ENCODE measurements at places on chromosomes 11 and 22.
A peak's percentile ranks its signal among the peaks of the same experiment; 100 is the strongest.

GRCh38 chr11:33013755-33014154 lies 1.9 kb upstream of the DEPDC7 start:
- no peak for DNase-seq

DNA sequence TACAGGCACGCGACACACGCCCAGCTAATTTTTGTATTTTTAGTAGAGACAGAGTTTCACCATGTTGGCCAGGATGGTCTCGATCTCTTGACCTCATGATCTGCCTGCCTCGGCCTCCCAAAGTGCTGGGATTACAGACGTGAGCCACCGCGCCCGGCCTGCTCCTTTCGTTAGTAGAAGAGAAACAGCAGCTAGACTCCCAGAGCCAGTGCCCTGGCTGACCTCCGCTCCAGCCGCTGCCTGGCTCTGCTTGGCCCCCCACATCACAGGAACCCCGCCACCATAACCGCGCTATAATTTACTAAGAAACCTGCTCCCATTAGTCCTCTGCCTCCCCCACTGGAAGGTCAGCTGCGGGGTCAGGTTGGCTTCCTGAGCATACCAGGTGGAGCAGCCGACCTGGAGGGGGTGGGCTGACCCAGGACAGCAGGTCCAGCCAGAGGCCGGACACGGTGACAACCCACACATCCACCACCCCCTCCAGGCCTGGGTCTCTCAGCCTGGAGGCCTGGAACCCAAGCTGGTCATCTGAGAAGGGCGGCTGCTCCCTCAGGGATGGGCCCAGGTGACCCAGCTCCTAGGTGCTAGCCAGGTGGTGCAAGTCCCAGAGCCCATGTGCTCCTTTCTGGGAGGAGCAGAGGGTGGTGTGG lies 7.5 kb upstream of the POLDIP3 start:
- DNase-seq: no peak

DNA sequence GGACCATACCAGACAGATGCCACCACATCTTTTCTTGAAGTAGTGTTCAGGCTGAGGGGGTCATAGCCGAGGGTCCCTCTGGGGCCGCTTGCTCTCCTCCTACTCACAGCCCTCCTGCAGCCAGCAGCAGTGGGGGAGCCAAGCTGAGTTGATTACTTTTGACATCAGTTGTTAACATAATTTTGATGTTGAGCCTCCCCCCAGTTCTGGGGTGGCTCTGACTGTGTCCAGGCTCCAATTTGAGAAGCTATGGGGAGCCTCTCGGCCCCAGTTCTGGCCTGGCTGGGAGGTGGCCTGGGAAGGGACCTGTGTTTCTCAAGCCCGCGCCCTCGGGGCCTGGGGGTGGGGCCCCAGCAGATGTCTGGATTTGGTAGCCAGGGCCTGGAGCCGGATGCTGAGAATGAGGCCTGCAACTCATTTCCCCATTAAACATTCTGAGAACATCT lies 47.9 kb downstream of the KCNQ1OT1 start:
- no peak for DNase-seq

GRCh38 chr11:86596861-86597586 lies 75.4 kb downstream of the ME3 start:
- DNase-seq: no peak

GRCh38 chr11:36146437-36146836 lies 142.8 kb downstream of the COMMD9 start:
- no peak for DNase-seq

DNA sequence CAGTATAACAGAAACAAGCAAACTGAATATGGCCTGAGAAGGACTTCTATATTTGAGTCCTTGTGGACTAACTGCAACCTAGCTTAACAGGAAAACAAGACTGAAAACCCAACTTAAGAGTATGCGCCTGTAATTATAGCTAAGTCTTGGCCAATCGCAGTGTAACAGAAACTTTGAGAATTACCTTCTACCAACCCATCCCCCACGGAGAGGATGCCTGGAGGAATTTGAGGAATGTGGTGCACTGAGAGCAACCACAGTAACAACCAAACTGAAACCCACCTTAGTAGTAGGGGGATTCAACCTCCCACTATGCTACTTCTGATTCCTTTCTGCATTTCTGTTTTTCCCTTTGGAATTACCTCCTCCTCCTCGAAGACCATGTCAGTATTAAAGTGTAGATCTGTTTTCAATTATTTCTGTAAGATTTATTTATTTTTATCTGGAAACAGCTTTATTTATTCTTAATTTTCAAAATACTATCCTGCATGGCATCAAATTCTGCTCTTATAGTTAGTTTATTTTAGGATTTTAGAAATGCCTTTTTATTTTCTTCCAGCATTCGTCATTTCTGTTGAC lies 393.6 kb downstream of the KCNA4 start:
- DNase-seq: no peak

GRCh38 chr22:42595434-42595833 lies 19.2 kb downstream of the POLDIP3 start:
- DNase-seq: no peak

DNA sequence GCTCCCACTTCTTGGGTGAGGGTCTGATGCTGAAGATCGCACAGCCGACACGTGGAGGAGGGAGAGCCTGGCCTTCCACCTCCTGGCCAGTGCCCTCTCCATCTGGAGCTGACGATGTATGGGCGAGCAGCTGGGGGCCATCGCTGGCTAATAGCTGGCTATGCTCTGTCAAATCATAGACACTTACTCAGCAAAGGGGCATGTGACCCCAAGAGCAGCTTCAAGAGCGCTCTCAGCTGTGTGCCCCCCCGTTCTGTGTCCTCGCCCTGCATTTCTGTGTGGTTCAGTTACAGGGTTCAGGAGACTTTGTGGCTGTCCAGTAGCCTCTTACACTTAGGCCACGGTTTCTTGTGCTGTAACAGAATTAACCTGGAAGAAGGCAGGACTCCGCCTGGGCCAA lies 26.4 kb downstream of the FBLN1 start:
- DNase-seq: no peak

DNA sequence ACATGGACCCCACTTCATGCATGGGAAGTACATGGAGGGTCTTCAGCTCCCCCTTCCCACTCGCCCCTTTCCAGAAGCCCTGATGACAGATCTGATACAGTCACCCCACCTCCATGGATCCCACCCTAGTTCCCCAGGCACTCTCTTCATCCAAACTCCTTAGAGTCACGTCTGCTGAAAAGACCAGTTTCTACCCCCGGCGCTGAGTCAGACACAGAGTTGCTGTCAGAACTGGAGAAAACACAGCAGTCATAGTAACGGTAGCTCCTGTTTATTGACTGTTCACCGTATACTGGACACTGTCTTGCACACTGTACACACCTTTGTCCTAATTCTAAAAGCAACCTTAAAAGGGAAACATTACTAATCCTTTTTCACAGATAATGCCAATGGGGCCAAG lies 29.1 kb downstream of the DRD2 start:
- DNase-seq: no peak

- no peak for DNase-seq
Observed at GRCh38 chr11:75576499-75576918, 14.5 kb downstream of the SERPINH1 start.

GRCh38 chr11:45305874-45306623 lies 19.9 kb upstream of the SYT13 start:
- no peak for DNase-seq

DNA sequence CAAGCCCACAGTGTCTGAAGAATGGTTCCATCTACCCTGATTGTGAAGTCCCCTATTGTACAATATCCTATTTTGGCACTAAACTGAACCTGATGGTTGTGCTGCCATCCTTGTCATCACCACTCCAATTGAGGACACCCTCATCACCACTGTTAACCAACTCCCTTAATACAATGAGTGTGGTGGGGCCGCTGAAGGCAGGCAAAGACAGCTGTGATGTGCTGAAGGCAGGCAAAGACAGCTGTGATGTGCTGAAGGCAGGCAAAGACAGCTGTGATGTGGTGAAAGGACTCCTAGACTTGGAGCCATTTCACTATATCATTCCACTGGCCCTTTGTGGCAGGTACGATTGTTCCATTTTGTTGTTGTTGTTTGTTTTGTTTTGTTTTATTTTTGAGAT lies 481.6 kb downstream of the SOX6 start:
- DNase-seq: no peak

- DNase-seq: peak; percentile 79
Observed at GRCh38 chr11:116791002-116791812, 472 bp downstream of the APOA5 start.

GRCh38 chr11:19352072-19352770 lies 111.5 kb upstream of the E2F8 start:
- DNase-seq: no peak

DNA sequence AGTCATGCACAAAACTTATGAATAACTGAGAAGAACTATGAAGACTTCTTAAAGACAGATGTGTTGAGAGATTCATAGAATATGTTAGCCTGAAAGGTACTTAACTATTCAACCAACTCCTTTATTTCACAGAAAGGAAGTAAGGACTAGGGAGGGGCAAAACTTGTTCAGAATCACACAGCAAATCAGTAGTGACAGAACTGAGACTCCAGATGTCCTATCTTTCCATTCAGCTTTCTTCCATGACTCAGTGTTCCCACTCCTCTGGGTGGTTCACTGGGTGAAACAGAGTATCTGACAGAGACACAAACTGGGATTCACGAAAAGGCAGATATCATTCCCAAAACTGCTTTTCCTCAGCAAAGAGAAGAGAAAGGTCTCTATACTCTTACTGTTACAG lies 1053.3 kb downstream of the DLG2 start:
- DNase-seq: no peak

GRCh38 chr11:77154381-77155081 lies 26.5 kb downstream of the MYO7A start:
- DNase-seq: peak; percentile 57

DNA sequence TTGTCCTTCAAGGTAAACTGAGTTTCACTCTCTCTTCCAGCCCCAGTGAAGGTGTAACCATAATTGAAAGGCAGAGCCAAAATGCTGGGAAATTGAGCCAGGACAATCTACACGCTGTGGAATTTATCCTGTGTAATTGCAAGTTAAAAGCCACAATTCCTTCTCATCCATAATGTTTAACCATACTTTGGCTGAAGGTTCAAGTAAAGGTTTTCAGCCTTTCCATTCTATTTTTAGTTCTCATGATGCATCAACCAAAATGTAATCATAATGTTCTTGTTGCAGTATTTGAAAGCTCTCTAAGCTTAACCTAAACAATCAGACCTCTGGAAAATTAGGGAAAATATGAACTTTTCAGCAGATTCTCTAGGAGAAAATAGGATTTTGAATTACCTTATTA lies 14.0 kb upstream of the ARHGAP42 start:
- no peak for DNase-seq

DNA sequence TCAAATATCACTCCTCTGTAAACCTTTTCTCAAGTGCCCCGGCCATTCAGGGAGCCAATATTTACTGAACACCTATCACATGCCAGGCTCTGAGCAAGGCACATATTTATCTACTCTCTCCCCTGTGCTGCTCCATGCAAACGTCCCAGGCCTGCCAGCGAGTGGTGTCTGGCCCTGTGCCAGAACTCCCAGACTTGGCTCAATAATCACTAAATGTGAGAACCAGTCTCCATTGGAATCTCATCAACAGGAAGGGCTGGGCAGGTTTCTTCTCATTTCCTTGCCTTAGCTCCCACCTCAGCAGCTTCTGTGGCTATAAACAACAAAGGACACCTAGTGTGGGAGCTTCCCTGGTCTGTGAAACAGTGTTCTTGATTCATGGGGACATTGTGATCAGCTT lies 21.7 kb downstream of the RASSF10 start:
- DNase-seq: peak; percentile 62

- no peak for DNase-seq
Observed at GRCh38 chr22:25840891-25841290, 98.9 kb downstream of the MYO18B start.

DNA sequence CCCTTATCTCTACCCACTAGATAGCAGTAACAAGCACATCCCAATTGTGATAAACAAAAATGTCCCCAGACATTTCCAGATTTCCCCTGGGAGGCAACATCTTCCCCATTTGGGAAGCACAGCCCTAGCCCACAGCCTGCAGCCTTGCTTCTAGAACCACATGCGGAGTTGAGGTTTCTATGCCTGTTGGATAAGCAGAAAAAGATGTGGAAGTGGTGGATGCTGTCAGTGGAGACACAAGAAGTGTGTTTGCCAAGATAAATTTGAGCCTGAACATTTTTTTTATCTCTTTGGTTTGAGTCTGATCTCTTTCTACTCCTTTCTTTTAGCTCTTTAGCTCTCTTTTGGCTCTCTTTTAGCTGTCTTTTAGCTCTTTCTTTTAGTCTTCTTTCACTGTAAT lies 884.5 kb downstream of the NTM start:
- DNase-seq: no peak

GRCh38 chr11:27248576-27249509 lies 114.2 kb downstream of the CCDC34 start:
- no peak for DNase-seq

GRCh38 chr22:27023591-27023990 lies 366.2 kb downstream of the MIAT start:
- no peak for DNase-seq

GRCh38 chr11:15468466-15468865 lies 353.7 kb downstream of the INSC start:
- no peak for DNase-seq

DNA sequence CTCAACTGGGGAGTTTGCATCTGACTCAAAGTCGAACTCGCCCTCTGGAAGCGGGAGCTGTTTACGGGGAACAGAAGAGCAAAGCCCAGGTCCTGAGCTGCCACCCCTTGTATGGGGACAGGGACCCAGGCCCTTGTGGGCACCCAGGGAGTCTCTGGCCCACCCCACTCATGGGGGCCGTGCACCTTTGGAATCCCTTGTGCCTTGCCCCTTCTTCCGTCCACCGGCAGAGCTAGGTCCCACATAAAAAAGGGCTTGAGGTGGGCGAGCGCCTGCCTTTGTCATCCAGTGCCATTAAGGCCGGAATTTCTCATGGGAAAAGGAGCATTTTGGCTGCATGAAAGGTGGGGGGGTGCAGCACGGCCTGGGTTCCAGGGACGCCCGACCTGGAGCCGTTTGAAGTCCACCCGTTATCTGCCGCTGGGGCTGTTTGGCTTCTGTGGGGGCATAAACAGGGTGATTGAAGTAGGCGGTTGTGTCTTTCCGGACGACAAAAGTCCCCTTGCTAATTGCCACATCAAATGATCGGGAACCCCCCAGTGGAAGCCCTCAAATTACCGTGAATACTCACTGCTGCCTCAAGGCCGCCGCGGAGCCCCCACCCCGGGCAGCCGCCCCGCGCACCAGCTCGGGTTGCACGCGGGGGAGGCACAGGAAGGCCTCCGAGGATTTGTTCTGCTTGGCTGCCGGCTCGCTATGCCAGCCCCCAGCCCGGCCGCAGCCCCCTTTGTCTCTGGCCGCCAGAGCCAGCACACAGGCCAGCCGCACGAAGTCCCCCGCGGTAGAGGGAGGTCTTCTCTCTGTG lies 49.0 kb upstream of the FGF3 start:
- DNase-seq: no peak

- DNase-seq: no peak
Observed at GRCh38 chr11:117633976-117634755, 162.8 kb downstream of the DSCAML1 start.

DNA sequence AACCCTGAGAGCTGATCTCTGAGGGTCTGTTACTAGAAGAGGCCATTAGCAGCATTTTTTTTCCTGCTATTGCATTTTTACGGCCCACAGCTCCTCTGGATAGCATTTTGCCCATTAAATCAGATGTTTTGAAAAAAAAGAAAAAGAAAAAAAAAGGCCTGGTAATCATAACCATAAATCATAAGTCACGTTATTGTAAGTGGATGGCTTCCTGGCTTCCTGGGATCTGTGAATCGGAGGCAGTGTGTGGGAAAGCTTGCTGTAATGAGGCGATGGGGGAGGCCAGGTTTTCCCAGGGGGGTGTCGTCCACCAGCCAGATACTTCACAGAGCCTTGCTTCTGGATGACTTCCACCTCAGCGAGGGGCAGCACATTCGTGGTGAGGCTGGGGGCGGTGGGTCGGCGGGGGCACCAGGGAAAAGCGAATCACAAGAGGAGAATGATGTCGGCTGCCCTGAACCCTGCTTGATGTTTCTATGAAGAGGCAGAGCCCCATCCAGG lies 106.5 kb upstream of the SYT13 start:
- no peak for DNase-seq
